Endodermal cell (in vitro differentiated cells): ENCODE measurements at places on chromosomes 16 and 17. TPM values are rescaled to one million over a fixed set of nuclear protein-coding genes. Genes with fewer than 3 reads are reported as not detected.

Gene SLC35G6
- 0.33 TPM in 1 of 3 replicates, not detected in the others for total RNA-seq

Gene KRT40
- total RNA-seq = not detected in 2 replicates

Gene VMO1
- total RNA-seq = 0.59 and 0.75 TPM in 2 replicates

Gene TP53TG3C
- total RNA-seq = not detected in 2 replicates

Gene CD300H
- total RNA-seq = not detected in 3 replicates

Gene SEPTIN12
- total RNA-seq = 0.34 to 0.73 TPM in 2 of 3 replicates, not detected in the other

Gene SULT1A1
- 4.3 and 5.7 TPM in 2 replicates for total RNA-seq

Gene DDX28
- 12.3 and 14.9 TPM in 2 replicates for total RNA-seq

Gene AIPL1
- total RNA-seq = 0.45 TPM in 1 of 3 replicates, not detected in the others

Gene SOX15
- total RNA-seq = 6.4 and 6.9 TPM in 2 replicates

Gene KRTAP1-5
- total RNA-seq = not detected in 3 replicates

Gene RFNG
- 43.5 and 46.3 TPM in 2 replicates for total RNA-seq

- no peak for DNase-seq
Observed at GRCh38 chr17:78939615-78940014, 14.4 kb upstream of the TIMP2 start.

DNA sequence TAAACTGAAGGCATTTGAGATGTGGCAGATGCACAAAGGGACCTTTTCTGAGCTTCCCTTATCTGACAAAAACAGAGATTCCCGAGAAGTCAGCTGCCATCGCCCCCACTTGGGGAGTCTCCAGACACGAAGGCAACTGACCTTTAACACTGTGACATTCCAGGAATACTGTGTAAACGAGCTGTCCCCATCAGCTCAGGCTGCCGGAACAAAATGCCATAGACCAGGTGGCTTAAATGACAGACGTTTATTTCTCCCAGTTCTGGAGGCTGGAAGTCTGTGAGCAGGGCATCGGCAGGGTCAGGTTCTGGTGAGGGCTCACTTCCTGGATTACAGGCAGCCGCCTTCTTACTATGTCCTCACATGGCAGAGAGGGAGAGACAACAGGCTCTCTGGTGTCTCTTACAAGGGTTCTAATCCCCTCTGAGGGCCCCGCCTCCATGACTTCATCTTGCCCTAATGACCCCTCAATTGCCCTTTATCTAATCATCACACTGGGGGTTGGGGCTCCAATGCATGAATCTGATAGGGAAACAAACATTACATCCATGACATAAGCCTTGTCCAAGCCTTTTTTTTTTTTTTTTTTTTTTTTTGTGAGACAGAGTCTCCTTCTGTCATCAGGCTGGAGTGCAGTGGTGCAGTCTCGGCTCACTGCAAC, 178.5 kb upstream of the RPL38 start:
- peak; percentile 89 for DNase-seq

- DNase-seq = no peak
Observed at GRCh38 chr17:37518826-37519225, 29.1 kb downstream of the DUSP14 start.

DNA sequence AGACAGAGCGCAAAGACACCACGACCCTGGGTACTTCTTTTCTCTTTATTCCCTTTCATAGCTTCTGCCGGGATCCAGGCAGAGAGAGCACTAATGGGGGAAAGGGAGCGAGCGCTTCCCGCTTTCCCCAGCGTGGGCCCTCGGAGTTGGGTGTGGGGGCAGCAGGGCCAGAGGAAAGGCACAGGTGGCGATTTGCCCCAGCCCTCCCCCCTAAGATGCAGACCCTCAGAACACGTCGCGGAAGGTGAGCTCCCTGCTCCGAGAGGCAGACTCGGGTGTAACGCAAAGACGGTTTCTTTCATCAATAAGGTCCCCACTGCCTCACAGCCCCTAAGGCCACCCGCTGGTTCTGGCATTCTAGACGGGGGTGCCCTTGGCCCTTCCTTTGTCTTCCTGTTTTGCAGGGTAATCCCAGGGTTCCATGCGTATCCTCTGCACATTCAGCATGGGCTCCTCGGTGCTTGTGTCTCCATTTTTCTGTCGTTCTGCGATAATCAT, 570 bp upstream of the NME3 start:
- peak; percentile 75 for DNase-seq

- DNase-seq = no peak
Observed at GRCh38 chr17:17466511-17466910, 10.3 kb upstream of the MED9 start.

- DNase-seq = no peak
Observed at GRCh38 chr17:22512997-22513538, 820.7 kb downstream of the KCNJ18 start.

GRCh38 chr16:57897053-57897784, 73.7 kb downstream of the CNGB1 start:
- no peak for DNase-seq

GRCh38 chr17:34451313-34451712, 88.3 kb upstream of the CCL1 start:
- no peak for DNase-seq

GRCh38 chr17:19883537-19884215, 15.9 kb upstream of the ULK2 start:
- DNase-seq = no peak

GRCh38 chr16:56198006-56198754, 6.9 kb downstream of the GNAO1 start:
- DNase-seq = no peak

DNA sequence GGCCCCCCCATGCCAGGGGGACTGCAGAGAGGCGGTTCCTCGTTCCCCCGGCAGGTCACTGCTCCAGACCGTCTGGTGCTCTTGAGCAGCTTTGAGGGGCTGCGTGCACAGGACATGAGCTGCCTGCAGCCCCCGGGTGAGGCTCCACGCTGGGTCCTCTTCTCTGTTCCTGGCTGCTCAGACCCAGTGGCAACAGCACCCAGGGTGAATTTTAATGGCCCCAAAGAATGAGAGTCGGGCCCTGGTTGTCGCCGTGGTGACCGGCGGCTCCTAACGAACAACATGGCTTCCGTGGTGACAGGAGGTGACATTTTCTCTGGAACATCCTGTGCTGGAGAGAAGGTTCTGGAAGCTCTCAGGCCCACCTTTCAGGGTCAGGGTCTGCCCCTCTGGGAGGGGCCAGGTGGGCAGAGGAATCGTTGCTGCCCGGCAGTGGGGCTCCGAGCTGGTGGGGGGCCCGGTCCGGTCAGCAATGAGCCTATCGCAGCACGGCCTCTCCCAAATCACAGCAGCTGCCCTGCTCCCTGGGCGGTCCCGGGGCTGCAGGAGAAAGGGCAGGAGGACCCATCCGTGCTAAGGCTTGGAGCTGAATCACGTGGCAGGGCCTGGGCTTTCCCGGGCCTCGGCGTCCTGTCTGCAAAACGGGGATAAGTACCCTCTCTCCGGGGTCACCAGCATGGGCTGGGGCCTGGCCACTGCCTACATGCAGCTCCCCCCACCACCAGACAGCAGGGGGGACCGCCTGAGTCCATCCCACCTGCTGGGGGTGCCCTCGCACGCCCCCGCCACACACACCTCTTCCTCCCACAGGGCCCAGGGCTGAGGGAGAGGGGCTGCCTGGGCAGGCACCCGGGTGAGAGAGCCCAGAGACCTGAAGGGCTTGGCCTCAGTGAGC, 3.4 kb upstream of the C1QTNF8 start:
- no peak for DNase-seq

DNA sequence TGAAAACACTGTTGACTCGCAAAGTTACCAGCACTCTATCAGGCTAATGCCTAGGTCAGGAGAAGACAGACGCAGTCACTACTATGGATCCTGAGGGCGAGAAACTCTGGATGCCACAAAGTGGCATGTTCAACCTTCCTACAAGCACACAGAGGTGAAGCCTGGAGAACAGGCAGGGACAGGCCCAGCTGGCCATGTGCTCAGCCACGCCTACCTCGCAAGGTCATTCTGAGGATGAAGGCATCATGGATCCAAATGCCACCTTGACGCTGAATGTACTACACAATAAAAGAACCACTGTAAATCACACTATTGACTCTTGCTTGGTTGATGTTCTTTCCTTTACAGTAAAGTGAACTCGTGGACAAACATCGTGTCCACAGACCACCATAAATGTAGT, 85.8 kb downstream of the ANKRD11 start:
- no peak for DNase-seq

- no peak for DNase-seq
Observed at GRCh38 chr17:70292366-70292765, 123.0 kb downstream of the KCNJ2 start.
